ENCODE measurements at places on chromosomes 1 and 21.

DNA sequence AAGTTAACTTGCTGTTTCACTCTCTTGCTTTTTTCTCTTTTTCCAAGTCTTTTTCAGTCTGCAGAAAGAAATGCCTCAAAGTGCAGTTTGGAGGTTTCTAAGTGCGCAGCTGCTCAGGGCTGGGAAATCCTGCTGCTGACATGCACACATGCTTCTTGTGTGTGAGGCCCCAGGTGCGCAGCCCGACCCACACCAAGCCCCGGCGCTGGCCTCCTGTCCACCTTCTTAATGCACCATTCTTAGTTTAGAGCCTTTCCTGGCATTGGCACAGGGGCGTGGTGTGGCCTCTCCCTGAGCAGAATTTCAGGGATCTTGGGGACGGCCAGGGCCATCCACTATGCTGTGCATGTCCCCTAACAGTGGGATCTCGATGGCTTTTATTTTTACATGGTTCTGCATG is 315.2 kb downstream of the CAMTA1 start:
- no peak for DNase-seq

- no peak for DNase-seq
Observed at GRCh38 chr1:234536741-234537140, 57.8 kb upstream of the TARBP1 start.

DNA sequence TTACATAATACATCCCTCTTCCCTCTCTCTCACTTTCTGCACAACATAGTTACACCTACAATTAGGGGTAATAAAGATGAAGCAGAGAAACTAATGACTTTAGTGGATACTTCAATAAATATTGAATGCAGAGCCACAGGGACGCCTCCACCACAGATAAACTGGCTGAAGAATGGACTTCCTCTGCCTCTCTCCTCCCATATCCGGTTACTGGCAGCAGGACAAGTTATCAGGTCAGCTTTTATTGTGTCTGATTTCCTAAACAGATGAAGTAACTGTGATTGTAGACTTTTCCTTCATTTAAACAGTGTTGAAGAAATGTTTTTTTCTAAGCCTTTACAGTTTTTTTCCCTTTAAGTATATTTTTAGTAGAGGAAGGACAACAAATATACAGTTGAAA is 281.6 kb downstream of the TPR start:
- DNase-seq, result no peak

- DNase-seq, result no peak
Observed at GRCh38 chr21:29209696-29210095, 79.3 kb downstream of the MAP3K7CL start.

GRCh38 chr1:2344121-2344681 is 47.2 kb downstream of the MORN1 start:
- DNase-seq, result no peak

- no peak for DNase-seq
Observed at GRCh38 chr21:33411949-33412430, 8.8 kb downstream of the IFNGR2 start.

GRCh38 chr1:59678493-59679228 is 136.1 kb upstream of the HOOK1 start:
- no peak for DNase-seq

DNA sequence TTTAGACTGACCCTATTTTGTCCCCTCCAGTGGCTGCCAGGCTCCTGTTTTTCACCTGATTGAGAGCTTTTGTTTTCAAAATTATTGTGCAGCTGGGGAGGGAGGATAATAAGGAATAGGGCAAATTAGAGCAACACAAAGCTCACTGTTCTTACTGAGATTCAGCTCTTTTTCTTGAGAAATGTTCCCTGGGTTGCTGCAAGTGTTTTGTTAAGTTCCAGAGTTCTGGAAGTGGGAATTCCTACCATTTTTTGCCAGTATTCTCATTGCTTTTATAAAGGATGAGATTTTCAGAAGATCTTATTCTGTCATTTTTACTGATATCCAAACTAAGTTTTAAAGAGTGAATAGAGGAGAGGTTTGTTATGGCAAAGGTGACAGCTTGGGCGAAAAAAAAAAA is 417.7 kb downstream of the SIPA1L2 start:
- no peak for DNase-seq

- DNase-seq, result no peak
Observed at GRCh38 chr1:234246638-234247116, 126.6 kb upstream of the COA6 start.

DNA sequence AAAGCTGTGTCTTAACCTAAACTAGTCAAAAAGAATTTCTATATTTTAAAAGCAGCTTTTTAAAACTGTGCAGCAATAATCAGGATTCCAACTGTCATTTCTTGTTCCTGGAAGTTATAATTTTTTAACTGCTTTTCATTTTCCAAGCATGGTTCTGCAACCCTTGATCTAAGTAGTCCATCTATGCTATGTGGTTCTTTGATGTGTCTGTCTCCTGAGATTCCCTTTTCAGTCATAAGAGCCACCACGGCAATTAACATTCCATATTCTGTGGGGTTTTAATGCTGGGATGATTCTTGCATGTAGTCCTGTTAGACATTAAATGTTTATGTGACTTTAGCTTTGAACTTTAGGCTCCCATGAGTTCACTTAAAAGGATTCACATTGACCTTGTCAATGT is 220.4 kb downstream of the TPR start:
- DNase-seq, result no peak

DNA sequence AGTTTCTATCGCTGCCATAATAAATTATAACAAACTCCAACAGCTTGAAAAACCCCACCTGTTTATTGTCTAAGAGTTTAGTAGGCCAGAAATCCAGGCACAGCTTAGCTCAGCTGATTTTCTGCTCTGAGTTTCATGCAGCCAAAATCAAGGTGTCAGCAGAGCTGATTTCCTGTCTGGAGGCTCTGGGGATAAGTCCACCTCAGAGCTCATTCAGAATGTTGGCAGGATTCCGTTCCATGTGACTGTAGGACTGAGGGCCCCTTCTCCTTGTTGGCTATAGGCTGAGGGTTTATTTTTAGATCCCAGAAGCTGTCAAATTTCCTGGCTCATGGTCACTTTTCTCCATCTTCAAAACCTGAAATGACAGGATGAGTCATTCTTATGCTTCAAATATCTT is 91.6 kb upstream of the CHODL start:
- no peak for DNase-seq

DNA sequence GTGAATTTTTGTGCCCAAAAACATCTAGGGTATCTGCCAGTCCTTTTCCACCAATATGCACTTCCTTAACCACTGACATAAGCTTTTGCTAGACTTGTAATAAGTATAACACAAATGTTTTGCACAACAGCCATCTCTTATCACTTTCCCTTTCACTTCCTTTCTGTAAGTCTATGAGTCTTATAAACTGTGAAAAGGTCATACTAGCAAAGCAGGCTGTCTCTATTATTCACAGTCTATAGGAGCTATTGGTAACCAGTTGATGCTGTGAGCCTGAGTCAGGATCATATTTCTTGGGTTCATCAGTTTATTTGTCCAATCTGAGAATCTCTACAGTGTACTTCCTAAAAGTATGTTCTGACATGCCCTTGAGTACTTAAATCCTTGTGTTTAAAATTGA is 172.6 kb downstream of the CHRM3 start:
- no peak for DNase-seq

GRCh38 chr1:119143706-119144105 is 3.3 kb upstream of the WARS2 start:
- no peak for DNase-seq

DNA sequence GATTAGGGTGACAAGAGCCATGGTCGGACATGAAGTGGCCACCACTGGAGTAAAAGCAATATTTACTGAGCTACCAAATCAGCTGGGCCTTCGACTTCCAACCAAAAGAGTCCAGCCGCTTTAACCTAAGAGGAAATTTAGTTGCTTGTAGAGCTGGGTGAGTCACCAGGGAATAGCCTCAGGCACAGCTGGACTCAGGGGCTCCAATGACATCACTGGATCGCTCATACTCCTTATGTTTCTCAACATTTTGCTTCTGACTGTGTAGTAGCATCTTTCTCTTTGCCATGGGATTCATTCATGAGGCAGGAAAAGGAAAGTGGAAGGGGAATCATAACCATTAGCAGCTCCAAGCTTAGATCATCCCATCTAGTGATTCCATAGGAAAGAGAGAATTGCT is 664.4 kb downstream of the MATN1 start:
- no peak for DNase-seq

- DNase-seq, result no peak
Observed at GRCh38 chr1:234853906-234854644, 244.1 kb upstream of the IRF2BP2 start.

DNA sequence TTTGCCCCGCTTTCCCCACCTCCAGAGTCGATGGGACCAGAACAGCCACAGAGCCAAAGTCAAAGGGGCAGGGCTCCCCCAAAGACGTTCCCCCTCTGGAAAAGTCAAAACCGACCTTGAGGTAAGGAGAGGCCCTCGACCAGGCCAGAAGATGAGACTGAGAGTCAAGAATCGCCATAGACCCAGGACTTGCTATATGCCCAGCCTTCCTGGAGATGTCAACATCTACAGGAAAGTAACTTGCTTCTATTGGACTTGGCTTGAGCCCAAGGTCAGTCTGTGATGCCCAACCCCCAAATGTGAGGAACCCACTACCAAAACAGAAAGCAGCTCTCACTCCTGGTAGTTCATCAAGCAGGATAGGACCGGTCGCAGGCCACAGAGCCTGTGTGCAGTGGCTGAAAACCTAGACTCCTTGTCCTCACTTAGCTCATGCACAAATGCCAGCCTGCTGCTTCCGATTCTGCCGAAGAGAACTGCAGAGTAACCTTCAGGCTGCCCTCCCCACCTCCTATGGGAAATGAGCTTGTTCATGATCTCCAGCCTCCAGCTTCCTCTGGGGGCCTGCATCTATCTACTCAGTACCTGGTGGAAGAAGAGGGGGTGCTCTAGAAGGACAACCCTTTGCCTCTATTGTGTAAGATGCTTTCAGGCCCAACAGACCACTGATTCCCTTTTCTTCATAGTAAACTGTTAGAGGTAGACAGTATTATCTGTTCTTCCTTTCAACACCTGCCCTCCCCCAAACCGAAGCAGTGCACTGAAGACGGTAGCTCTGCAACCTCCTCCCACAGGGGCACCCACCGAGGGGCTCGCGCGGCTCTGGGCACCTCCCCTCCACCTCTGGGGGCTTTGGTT is 1.4 kb downstream of the ACOT7 start:
- no peak for DNase-seq

GRCh38 chr1:193841857-193842256 is 655.4 kb upstream of the B3GALT2 start:
- DNase-seq, result no peak

- no peak for DNase-seq
Observed at GRCh38 chr1:41863718-41864117, 55.0 kb downstream of the HIVEP3 start.

DNA sequence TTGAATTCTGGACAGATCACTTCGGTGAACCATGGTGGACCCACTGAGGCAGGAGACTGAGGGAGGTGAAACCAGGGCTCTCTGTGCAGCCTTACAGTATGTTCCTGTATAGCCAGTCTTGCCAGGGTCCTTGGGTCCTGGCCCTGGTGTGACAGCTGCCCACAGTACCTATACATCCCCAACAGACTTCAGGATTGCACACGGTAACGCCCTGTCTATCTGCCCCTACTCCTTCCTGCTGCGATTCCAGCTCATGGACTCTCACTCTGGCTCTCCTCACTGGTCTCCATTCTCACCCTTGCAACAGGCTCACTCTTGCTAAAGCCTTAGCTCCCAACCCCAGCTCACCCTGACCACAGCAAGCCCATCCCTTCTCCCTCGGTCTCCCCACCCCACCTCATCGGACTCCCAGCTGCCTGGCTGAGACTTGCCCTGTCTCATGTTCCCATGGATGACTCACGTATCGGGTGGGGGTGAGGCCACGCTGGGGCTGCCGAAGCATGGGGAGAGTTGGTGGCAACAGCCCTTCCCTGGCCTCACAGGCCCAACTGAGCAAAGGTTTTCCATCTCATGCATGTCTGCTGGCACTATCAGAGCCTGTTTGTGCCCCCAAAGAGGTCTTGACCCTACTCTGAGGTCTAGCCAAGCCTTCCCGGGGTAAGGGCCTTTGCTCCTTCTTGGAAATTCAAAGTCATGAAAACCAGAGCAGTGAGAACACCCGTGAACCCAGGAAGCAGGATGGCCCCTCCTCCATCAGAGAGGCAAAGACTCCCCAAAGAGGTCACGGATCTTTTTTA is 7.1 kb downstream of the PHLDA3 start:
- no peak for DNase-seq

GRCh38 chr1:175037416-175037815 is 14.2 kb upstream of the MRPS14 start:
- DNase-seq, result no peak

GRCh38 chr1:167981933-167982332 is 45.1 kb upstream of the MPC2 start:
- DNase-seq, result no peak

- DNase-seq, result no peak
Observed at GRCh38 chr1:165632152-165632469, 1.1 kb downstream of the MGST3 start.

GRCh38 chr1:15347182-15347581 is 62.5 kb upstream of the EFHD2 start:
- no peak for DNase-seq

GRCh38 chr1:9872430-9873165 is 37.5 kb downstream of the CTNNBIP1 start:
- no peak for DNase-seq

DNA sequence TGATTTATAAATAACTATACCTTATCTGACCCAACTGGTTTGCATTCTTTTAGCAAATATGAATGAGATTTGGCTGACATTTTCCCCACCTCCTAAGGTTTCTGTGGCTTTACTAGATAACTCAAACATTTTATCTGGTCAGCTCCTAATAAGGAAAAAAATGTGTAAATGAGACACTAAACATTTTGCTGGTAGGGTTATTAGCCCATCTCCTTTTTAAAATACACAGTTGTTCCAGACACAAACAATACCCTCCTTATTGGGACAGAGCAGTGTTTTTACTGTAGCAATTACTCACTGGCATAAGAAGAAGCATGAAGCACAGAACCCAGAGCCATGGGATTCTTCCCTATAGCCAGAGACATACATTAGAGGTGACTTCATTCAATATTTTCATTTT is 53.8 kb upstream of the NUF2 start:
- no peak for DNase-seq

DNA sequence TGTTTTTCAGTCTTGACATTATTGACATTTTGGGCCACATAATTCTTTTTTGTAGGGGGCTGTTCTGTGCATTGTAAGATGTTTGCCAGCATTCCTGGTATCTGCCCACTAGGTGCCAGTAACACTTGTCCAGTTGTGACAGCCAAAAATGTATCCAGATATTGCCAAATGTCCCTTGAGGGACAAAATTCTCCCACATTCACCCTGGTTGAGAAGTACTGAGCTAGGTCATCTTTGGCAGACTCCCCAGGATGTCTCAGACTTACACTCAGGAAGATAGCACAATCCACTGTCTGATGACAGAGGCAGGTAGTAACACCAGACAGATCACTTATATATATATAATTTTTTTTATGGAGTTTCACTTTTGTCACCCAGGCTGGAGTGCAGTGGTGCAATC is 5.9 kb downstream of the CD48 start:
- no peak for DNase-seq

- DNase-seq, result no peak
Observed at GRCh38 chr1:40049725-40050124, 9.2 kb downstream of the CAP1 start.
